ENCODE measurements at places on chromosomes 1 and 21.
A peak's percentile ranks its signal among the peaks of the same experiment; 100 is the strongest.

- DNase-seq, result no peak
Measured at GRCh38 chr1:46342677-46343350, 2.2 kb downstream of the NSUN4 start.

DNA sequence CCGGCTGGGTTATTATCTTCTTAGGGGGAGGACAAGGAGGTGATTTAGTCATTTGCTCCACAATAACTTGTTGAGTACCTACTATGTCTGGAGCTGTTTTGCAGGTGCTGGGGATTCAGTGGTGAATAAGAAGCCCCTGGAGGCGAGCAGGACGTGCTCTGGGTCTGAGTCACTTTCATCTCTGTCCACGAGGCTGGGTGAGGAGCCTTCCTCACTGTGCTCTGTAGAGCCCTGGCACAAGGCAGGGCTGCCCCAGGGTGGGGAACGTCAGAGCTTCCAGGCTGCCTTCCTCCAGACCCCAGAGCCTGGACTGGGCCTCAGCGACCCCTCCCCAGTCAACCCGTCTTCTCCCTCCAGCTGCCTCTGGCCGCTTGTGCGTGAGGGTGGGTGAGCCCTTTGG is 2.5 kb upstream of the PADI6 start:
- no peak for DNase-seq

DNA sequence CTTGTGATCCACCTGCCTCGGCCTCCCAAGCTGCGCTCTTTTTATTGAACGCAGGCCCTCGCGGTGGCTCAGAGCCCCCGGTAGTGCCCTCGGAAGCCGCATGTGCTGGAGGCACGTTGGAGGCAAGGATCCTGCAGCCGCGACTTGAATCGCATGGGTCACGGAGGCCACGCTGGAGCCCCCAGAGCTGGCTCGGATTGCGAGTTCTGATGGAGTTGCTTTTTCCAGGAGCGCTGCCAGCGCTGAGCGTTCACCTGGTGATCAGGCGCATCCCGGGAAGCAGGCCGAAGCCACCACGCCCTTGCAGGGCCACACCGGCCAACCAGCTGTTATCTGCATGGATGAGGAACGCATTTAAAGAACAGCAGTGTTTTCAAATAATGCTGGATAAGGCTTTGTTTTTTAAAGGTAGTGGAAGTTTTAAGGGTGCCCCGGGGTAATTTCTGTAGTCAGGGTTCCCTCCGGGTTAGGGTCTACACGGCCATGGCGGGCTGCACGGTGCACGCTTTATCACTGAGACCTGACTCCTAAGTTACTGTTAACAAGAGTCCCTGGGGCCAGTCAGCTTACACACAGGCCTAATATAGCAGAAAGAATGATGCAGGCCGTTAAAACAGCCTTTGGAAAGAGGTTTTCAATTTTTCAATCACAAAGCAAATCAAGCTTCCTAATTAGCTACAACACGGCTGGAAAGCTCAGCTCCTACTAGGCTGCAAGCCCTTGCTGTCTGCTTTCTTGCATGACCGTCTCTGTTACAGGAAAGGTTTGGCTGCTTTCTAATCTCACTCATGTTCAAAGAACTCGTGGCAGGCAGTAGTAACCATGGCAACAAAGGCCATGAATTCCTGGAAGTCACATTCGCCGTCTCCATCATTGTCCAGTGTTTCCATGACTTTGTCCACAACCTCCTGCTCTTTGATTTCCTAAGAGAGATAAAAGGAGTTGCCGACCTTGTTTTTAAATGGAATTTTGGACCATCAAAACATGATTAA is 6.0 kb downstream of the S100B start:
- peak; percentile 71 for DNase-seq

GRCh38 chr1:209989525-209989924 is 51.5 kb downstream of the SYT14 start:
- DNase-seq, result no peak
